RWPE1 (cell line): ENCODE measurements at places on chromosomes 13 and 19.

- DNase-seq = peak; percentile 68
Measured at GRCh38 chr19:48656840-48657474, 11.0 kb upstream of the CA11 start.

- no peak for DNase-seq
Measured at GRCh38 chr13:39916330-39916729, 260.9 kb downstream of the COG6 start.

DNA sequence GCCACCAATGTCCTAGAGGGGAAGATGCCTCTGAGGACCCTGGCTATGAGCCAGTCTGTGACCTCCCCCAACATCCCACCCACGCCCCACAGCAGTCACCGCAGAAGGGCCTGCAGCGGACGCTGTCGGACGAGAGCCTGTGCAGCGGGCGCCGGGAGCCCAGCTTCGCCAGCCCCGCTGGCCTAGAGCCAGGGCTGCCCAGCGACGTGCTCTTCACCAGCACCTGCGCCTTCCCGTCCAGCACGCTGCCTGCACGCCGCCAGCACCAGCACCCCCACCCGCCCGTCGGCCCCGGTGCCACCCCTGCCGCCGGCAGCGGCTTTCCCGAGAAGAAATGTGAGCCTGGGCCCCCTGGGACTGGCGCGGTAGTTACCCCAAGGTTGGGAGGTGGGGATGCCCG lies 30.6 kb downstream of the DPF1 start:
- no peak for DNase-seq

DNA sequence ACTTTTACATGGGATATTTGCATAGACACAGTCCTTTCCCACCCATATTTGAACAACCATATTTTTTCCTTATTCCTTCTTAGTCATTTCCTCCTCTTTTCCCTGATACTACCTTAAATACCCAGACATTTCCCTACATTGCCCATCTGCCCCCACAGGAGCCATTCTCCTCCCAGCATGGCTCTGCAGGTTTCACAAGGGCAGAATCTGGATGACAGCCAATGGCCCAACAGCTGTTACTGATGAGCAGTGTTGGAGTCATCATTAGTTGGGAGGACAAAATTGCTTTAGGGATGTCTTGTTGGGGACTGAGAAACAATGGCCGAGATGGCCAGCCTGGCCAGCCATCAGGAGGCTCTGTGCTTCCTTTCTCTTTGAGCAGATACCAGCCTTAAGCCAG lies 209.5 kb downstream of the KLF5 start:
- DNase-seq = peak; percentile 77

- no peak for DNase-seq
Measured at GRCh38 chr13:71021825-71022422, 845.1 kb downstream of the DACH1 start.

- no peak for DNase-seq
Measured at GRCh38 chr13:29255567-29255966, 339.9 kb downstream of the SLC7A1 start.

DNA sequence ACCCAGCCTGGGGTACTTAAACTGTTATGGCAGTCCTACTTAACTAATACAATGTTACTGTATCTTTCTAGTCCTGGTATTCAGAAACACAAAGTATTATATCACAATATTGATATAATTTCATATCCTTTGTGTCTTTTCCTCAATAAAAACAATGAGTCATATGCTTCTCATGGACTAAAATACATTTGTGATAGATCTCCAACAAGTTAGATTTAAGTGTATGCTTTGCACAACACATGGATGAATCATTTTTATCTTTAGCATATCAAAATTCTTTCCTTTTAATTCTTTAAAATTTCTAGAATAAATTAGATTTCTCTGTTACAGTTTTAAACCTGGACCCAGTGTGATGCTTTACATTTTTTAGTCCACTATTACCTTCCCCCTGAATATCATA lies 1357.8 kb upstream of the ATXN8OS start:
- DNase-seq = no peak

DNA sequence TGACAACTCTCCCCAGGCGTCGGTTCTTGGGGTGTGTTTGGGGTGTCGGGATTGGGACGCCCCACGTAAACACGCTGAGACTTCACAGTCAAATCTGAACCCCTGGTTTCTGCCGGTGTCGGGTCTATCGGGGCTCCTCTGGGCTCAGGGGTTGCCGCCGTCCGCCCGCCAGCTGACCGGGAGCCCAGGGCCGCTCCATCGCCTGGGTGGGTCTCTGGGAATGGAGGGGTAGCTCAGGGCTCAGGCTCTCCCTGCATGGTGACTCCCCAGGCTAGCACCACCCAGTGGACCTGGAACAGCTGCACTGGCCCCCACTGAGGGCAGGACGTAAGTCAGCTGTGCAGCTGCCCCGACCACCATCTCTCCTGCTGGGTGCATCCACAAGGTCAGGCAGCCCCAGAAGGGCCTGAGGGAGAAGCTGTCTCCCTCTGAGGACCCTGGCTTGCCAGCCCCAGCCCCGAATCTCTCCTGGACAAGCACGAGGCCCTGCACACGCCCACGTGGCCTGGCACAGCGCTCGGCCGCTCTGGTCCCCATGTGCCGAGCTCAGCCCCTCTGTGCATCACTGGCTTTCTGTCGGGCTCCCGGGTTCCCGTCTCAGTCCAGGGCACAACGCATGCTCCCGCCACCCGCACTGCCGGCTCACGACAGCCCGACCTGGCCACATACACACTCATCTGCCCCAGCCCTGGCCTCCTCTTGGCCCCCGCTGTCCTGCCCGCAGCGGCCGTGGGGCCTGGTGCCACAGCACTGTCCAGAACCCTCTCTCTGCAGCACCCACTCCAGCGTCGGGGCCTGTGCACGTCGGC lies 6.1 kb downstream of the RNF126 start:
- DNase-seq = no peak

- DNase-seq = no peak
Measured at GRCh38 chr13:40024204-40024966, 368.9 kb downstream of the COG6 start.

DNA sequence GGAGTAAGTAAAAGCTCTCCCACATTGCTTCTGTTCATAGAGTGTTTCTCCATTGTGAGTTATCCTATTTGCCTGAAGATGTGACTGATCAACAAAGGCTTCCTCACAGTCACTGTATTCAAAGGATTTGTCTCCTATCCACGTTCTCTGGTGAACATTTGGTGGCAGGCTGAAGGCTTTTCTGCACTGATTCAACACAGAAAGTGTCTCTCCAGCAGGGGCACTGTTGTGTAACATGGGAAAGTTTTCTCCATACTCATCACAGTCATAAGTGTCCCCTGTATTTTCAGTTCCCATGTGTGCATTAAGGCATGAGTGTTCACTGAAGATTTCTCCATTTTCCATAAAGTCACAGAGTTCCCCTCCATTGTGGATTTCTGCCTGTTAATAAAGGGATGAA lies 17.6 kb downstream of the ZNF121 start:
- no peak for DNase-seq

- no peak for DNase-seq
Measured at GRCh38 chr13:24386816-24387708, 77.7 kb downstream of the C1QTNF9 start.

DNA sequence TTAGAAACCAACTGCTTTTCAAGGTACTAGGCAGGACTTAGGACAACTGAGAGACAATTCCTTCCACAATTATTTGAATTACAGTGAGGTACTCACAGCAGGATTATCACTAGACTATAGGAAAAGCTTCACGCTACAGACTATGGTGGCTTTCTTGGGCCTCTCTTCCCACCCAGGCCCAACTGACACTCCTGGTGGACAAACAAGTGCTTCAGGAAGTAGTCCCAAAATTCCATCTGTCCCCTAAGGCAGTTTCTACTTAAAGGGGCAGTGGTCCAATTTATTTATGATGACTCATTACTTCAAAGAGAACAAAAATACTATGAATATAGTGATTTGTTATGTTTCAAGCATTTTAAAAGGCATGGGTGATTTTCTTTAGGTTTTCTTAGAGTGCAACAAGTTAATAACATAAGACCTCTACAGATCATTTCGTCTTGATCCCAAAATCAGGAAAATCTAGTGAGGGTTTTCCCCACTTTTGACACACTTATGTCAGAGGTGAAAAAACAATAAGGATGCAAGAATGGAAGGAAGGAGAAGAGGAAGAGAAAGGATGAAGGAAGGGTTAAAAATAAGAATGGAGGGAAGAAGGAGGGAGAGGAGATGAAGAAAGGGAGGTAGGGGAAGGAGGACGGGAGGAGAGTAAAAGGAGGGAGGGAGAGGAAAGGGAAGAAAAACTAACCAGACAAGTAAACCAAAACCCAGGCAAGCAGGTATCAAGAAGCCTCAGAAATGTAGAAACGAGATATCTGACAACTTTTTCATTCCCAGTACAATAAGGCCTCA lies 100.7 kb downstream of the SERP2 start:
- no peak for DNase-seq

DNA sequence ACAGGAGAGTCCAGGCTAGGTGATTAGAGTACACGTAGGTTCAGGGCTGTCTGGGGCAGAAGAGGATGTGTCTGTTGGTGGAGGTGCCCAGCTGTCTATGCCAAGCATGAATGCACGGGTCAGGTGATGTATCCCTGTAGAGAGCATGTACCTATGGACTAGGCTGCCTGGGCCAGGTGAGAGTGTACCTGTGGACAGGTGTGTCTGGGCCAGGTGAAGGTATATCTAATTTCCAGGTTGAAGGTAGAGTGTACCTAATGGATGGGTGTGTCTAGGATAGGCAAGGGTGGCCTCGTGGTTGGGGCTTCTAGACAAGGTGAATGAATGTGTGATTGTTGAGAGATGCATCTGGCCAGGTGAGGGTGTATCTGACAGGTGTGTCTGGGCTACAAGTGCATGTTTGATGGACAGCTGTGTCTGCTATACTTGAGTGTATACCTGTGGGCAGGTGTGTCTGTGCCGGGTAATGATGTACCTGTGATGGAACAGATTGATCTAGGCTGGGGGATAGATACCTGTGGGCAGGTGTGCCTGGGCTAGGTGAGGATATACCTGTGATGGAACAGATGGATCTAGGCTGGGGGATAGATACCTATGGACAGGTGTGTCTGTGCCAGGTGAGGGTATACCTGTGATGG lies 15.5 kb upstream of the ZNF414 start:
- no peak for DNase-seq

DNA sequence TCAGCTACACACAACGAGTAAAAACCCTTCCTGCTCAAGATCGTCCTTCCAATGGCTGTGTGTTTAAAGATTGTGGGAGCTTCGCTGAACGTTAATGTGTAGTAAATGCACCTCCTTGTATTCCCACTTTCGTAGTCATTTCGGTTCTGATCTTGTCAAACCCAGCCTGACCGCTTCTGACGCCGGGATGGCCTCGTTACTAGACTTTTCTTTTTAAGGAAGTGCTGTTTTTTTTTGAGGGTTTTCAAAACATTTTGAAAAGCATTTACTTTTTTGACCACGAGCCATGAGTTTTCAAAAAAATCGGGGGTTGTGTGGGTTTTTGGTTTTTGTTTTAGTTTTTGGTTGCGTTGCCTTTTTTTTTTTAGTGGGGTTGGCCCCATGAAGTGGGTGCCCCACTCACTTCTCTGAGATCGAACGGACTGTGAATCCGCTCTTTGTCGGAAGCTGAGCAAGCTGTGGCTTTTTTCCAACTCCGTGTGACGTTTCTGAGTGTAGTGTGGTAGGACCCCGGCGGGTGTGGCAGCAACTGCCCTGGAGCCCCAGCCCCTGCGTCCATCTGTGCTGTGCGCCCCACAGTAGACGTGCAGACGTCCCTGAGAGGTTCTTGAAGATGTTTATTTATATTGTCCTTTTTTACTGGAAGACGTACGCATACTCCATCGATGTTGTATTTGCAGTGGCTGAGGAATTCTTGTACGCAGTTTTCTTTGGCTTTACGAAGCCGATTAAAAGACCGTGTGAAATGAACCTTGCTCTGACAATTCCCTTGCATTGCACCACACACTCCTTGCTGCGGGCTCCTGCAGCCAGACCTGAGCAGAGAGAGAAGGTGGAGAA lies 2.7 kb upstream of the FAM174C start:
- DNase-seq = no peak

GRCh38 chr19:34661357-34661756 lies 15.6 kb downstream of the SCGB2B2 start:
- no peak for DNase-seq

- DNase-seq = no peak
Measured at GRCh38 chr13:39870197-39870747, 214.8 kb downstream of the COG6 start.

DNA sequence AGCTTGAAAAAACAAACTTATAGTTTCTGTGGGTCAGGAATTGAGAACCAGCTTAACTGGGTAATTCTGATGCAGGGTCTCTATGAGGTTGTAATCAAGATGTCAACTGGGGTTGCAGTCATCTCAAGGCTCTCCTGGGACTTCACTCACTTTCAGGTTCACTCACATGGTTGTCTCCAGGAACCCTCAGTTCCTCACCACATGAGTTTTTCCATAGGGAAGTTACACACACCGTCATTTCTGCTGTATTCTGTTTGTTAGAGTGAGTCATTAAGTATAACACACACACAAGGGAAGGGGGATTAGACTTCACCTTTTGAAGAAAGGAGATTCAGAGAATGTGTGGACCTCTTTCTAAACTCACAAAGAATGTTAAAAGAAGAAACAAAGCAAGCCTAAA lies 34.9 kb upstream of the MLNR start:
- DNase-seq = no peak

- DNase-seq = no peak
Measured at GRCh38 chr19:16371540-16371986, 46.9 kb downstream of the KLF2 start.

DNA sequence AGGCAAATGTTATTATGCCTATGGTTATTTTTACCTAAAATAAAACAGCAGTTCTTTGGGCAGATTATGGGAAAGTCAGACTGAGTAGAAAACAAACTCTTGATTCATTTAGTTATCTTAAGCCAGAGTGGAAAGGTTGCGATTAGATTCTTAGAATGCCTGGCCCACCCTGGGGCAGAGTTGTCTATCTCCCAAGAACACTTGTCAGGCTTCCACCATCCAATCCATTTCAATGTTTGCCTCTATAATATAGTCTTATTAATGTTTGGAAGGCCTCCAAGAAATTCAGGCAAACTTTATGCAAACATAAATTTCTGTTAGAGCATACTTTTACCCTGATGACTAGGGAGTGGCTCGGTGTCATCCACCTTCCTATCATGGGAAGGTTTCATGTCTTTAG lies 207.0 kb downstream of the SLITRK6 start:
- DNase-seq = no peak

DNA sequence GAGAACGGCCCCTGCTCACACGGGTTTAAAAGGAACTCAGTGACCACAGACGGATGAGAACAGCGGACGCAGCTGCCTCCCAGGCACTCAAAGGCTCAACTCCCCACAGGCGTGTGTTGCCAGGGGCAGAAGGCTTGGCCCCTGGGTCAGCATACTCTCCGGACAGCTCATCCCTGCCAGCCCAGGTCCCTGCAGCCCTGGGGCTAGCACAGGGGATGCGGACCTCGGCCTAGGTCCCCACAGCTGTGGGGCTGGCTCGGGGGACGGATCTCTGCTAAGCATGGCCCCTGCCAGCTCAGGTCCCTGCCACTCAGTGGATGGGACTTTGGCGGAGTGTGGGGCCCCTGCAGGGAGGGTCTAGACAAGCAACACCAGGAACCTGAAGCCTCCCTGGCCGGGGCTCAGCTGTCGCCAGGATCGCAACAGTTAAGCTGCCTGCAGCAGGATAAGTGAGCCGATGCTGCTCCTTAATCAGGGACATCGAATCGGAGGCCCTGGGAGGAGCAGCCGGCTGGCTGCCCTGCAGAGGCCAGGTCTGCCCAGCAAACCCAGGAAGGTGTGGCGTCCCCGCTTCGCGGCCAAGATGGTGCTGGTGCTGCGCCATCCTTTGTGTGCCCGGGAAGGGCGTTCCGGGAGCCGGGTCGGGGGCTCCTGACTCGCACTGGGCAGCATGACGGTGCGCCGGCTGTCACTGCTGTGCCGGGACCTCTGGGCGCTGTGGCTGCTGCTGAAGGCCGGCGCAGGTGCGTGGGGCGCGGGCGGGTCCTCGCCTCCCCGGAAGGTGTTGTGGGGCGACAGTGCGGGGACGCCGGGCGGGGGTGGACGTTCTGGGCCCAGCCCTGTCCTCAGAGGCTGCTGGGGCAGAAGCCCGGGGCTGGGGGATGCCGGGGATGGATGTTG lies 32.5 kb downstream of the MCF2L start:
- DNase-seq = no peak
